ENCODE measurements at places on chromosomes 2 and 18.

DNA sequence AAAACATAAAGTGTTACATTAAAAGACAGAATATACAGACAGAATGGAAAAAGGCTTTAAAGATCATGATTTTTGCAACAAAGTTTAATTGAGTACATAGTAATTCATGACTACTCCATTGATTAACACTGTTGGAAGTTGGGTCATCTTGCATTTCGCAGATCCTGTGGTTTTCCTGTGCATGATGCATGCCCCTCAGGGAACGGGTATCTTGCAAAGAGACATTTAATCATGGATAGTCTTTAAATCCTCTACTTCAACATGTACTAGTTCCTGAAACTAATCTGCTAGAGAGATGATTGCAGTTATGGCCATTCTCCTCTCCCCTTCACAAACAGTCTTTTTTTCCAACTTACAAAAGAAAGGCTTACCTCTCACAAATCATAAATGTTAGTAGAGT lies 155.6 kb upstream of the DSEL start:
- DNase-seq, result no peak

DNA sequence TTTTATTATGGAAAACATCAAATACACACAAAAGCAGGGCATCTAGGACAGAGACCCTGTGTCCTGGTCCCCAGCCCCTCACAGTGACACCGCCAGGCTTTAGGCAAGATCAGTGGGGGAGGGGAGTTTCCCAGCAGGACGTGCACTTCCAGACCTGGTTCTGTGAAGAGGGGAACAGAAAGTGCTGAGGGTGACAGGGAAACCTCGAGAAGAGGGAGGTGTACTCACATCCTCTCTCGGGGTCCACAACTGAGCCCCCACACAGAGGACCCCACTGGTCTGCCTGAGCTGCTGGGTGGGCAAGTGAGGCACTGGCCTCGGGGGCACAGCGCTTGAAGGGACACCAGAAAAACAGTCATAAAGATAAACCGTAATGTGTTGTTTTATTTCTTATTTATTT lies 4.4 kb upstream of the GPR35 start:
- DNase-seq, result no peak

- peak; percentile 52 for DNase-seq
Observed at GRCh38 chr2:200466425-200467418, 43.1 kb downstream of the KCTD18 start.

GRCh38 chr2:226738821-226739544 lies 60.6 kb downstream of the IRS1 start:
- no peak for DNase-seq

DNA sequence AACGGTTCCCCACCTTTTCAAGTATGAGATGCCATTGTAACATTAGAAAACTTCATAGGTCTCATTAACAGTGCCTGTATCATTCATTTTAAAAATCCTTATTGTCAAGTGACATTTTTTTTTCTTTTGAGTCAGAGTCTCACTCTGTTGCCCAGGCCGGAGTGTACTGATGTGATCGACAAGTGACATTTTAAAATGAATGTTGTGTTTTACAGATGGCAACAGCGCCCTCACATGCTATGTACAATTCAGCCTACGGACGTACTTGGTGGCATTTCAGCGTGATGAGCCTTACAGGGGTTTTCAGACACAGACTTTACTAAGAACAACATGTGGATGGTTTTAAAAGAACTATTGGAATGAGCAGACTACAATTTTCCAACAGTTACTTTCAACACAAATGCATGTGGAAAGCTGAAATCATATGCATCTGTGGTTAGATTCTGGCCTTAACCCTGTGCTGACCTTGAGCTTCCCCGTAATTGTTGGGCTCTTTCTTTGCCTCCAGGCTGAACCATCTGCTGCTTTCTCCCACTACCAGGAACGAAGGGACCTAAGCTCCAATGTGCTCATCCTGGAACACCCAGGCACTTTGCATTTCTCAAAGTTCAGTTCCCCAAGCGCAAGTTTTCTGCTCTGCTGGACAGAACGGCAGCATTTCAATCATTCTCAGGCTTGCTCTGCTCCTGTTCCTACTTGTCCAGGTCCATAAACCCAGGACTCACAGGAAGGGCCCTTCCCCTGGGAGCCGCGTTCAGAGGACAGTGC lies 119.9 kb upstream of the NDUFV2 start:
- peak; percentile 31 for DNase-seq

DNA sequence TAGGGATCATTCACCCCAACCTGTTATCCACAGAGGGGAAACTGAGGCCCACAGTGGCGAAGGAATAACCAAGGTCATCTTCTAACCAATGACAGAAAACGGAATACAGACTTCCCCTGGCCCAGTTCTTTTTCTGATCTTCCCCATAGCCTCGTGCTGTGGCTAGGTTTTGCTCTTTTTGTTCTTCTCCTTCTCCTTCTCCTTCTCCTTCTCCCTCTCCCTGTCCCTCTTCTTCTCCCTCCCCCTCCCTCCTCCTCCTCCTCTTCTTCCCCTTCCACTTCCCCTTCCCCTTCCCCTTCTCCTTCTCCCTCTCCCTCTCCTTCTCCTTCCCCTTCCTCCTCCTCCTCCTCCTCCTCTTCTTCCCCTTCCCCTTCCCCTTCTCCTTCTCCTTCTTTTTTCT lies 12.9 kb upstream of the TWIST2 start:
- no peak for DNase-seq

GRCh38 chr2:228072669-228073068 lies 108.8 kb downstream of the SPHKAP start:
- no peak for DNase-seq

GRCh38 chr2:67243919-67244318 lies 153.2 kb upstream of the ETAA1 start:
- DNase-seq, result no peak

DNA sequence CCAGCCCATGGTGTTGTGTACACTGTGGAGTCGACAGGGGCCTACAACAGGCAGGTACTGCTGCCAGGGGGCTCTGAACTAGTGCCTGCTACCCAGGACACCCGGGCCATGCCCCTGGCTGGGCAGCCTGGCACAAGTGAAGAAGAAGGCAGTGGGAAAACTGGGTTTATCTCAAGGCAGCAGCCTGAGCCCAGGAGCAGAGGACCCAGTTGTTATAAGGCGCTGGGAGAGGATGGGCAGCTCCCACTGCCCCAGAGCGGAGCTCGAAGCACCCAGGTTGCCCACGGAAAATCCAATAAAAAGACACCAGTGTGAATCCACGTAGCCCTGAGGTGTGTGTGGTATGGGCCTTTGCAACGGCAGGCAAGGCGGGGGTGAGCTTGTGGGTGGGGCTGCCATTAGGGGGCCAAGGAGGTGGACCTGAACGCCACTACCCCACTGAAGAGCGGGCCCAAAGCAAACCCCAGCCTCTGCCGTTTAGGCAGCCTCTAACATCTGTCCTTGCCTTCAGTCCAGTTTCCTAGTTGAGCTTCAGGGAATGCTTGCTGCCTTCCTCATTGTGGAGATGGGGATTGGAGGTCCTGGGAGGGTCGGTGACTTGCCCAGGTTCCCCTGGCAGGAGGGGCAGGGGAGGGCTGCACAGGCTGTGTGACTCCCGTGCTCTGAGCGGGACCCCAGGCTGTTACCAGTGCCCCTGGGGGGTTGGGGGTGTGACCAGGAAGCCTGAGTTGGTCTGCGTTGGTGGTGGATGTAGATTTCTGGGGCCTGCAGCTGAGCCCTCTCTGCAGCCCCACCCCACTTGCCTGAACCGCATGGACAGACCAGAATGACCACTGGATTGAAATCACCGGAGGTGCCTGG lies 16.0 kb downstream of the ARID5A start:
- no peak for DNase-seq

DNA sequence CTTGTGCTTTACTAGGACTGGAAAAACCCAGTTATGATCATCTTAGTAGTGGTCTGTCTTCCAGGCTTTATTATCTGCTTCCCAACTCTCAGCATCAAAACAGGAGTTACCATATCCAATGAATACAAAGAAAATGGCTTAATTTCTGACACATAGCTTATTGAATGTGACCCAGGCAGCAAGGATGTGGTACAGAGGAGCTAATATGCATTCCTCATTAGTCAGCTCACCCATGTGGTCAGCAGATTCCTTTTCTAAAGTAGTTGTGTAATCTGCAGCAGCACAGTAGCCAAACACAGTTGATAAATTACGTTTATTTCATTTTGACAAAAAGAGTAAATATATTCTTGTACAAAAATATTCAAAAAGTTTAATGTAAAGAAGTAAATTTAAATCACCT lies 43.6 kb downstream of the TSPYL6 start:
- no peak for DNase-seq

GRCh38 chr2:72271766-72272641 lies 124.3 kb upstream of the CYP26B1 start:
- DNase-seq, result no peak

GRCh38 chr2:152200565-152201465 lies 25.3 kb upstream of the STAM2 start:
- no peak for DNase-seq

DNA sequence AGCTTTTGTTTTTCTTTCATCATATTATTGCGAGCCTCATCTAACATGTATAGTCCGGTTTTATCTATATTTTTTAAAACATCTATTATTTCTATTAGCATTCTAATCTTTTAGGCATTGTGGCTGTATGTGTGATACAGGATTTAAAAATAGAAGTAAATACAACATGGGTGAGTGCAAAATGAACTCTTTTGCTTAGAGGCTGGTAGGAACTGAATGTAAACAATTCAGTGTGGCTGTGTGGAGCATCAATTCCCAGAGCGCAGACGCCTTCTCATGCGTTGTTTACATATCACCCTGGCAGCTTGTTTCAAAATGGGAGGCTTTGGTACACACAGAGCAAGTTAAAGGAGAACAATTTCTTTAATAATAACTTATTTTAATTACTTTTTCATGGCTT lies 836 bp downstream of the DTNA start:
- DNase-seq, result no peak

- no peak for DNase-seq
Observed at GRCh38 chr18:10038268-10038667, 124.5 kb downstream of the VAPA start.
